Stromal cell of bone marrow (primary cell): ENCODE measurements at places on chromosomes 1 and 21.

- no peak for DNase-seq
Measured at GRCh38 chr1:119924948-119925898, 28.9 kb upstream of the ADAM30 start.

DNA sequence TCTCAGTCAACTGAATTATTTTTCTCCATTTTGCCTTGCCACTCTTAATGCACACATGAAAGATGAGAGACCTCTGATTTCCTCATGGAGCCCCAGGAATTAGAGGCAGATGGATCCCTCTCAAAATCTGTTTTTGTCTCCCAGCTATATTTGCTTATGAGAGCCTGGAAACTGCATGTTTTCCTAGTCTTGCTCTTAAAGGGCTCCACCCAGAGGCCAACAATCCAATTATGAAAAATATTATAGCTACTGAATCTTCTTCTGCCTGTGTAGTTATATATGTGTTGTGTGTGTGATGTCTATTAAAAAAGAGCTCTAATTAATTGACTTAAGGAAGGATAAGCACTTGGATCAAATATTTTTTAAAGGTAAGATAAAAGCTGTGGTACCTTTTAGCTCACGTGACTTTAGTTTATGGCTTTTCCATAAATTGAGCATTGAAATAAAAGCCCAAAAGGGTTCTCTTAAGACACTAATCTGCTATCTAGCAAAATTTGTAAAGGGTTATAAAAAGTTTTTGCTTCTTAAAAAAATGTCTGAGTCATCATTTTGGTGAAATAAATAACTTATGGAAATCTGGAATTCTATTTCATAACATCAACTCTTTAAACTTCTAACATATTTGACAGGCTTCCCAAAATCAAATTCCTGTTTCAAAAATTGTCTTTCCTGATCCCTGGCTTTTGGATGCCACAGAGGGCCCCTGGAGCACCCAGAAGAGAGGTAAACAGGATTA lies 31.2 kb upstream of the TSPEAR start:
- no peak for DNase-seq

DNA sequence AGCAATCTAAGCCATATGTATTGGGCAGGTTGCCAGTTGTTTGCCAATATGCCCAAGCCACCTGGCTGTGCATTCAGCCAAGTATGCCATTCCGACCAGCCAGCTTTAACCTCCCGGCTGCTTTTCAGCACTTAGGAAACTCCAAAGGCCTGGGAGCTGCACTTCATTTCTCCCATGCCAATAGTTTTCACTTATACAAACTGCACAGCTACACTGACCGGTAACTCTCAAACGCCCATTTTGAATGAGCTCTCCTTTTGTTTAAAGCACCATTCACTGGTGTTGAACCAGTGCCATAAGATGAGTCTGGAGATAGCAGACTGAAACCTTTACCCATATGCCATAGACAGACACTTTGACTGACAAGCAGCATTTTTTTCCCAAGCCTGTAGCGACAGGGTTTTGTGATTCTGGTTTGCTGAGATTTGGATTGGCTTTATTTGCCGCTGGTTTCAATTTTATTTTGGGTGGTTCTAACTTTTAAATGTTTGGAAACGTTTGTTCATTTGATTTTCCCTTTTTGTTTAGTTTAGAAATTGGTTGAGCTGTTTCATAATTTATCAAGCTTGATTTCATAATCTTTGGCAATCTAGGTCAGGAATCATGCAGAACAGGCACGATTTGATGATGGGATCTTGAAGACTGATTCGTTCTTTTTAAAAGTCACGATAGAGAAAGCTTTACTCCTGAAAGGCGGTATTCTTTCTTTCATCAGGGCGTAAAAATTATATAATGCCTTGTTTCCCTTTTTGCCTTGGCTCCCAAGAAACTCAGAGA lies 144.6 kb downstream of the NFIA start:
- DNase-seq, result no peak

GRCh38 chr21:35156293-35157278 lies 107.5 kb upstream of the RUNX1 start:
- DNase-seq, result no peak

DNA sequence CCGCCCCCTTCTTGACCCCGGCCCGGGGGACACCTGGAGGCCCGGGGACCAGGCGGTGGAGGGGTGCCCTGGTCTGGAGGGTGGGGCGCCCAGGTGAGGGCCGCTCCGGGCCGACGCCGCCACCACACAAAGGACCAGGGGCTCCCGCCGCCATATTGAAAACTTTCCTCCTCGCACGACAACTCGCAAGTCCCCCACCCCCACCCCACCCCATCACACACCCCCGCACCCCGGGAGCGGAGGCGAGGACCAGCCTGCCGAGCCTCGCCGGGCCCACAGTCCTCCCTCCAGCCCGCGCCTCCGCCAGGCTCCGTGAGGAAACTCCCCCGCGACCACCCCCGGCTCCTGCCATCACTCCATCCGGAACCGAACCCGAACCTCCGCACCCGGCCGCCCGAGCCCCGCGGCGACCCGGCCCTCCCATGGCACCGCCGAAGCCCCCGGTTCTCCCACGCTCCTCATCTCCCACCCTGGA lies 733 bp downstream of the KDM5B start:
- no peak for DNase-seq

GRCh38 chr1:10161541-10162290 lies 48.7 kb upstream of the KIF1B start:
- DNase-seq, result no peak

GRCh38 chr21:21397464-21397863 lies 399.3 kb downstream of the NCAM2 start:
- DNase-seq, result no peak

- no peak for DNase-seq
Measured at GRCh38 chr1:67790201-67790692, 43.0 kb downstream of the GNG12 start.

GRCh38 chr1:7583291-7584096 lies 187.6 kb upstream of the VAMP3 start:
- DNase-seq, result no peak

GRCh38 chr21:37828991-37829390 lies 87.3 kb downstream of the KCNJ6 start:
- no peak for DNase-seq

DNA sequence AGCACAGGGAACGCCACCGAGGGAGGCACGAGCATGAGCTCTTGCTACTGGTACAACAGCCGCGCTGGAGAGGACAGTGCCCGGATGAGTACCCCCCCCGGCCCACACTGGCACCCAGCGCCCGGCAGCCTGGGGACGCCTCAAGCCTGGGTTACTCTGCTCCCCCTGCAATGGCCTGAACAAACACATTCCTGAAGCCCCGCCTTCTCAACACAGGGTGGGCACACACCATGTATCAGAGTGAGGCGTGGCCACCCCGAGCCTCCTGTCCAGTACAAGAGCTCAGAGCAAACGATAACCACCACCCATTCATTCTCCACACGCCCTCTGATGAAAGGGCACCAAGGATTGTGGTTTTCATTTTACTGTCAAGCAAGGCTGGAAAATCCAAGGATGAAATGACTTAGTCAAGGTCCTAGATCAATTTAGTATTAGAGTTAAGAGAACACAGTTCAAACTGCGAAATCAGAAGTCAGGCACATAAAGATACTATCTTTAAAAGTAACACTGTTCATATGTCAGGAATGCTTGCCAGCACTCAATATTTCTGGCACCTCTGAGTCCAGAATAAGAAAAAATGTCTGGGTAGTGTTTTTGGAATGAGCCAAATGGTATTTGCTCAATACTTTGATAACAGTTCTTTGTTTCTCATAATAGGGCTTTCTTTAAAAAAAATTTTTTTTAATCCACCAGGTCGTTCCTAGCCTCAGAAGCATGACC lies 22.0 kb downstream of the UBE2G2 start:
- no peak for DNase-seq

DNA sequence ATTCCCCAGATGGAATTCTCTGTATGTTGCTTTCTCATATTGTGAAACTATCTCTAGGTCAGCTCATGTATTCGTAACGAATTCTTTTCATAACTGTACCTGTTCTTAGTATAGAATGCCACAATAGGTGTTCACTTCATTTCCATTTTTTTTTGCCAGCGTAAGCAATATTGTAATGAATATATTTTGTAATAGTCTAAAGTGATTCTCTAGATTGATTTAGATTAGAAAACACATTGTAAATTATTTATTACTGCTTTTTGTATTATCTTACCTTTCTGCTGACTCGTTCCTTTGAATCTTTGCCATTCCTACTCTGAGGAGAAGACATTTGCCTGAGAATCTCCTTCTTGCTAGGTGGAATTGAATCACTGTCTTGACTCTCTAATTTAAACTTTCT lies 14.8 kb downstream of the PDC start:
- no peak for DNase-seq
